ENCODE measurements at places on chromosomes 4 and X.

DNA sequence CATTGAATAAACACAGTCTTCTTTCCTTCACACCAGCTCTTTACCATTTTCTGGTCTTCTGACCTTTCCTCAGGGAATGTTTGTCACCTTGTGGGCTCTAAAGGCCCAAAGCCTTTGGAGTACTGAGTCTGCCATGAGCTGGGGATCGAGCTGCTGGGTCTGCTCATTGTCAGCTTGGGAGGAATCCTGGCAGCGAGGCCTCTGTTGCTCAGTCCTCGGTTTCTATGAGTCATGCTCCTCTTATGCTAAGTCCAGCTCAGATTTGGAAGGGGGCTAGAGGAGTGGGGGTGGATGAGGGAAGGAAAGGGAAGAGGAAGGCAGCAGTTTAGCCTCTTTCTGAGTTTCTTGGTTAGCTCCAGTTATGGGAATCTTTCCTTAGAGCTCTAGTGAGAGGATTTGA, 31.1 kb downstream of the NHSL2 start:
- no peak for DNase-seq

DNA sequence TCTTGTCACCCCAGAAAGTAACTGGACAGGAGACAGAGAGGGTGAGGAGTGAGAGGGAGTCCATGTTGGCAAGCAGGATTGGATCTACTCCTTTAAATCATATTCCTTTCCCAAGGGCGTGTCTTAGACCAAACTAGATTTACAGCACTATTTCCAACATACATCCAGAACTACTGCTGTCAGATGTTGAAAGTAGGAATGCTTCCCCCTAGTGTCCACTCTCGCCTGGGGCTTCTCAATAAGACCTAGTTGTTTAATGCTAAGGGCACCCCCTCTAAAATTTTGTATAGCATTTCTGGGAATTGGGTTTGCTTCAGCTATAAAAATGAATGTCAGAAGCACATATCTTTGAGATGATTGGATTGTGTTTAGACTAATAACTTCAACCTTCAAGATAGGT, 13.3 kb downstream of the OFD1 start:
- peak; percentile 2 for DNase-seq

DNA sequence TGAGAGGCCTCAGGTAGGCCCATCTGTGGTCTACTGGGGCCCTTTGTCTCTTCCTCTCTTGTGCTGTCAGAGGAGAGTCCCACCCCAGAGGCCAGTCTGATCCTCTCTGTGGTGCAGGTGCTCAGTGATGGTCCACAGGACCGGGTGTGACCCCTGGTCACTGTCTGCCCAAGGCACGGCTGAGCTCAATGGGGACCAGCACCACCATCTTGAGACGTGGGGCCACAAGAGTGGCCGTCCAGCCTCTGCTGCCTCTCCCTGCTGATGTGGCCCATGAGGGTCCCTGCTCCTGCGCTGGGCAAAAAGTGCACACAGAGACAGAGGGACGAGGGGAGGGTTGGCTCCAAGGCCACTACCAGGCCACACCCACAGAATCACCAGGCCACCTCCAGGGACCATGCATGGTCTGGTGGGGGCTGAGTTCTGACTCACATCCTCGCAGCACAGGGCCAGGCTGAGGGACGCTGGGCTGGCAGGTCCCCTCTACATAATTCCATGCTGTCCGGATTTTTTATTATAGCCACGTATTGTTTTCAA, 88.3 kb downstream of the FAM53A start:
- DNase-seq, result no peak

DNA sequence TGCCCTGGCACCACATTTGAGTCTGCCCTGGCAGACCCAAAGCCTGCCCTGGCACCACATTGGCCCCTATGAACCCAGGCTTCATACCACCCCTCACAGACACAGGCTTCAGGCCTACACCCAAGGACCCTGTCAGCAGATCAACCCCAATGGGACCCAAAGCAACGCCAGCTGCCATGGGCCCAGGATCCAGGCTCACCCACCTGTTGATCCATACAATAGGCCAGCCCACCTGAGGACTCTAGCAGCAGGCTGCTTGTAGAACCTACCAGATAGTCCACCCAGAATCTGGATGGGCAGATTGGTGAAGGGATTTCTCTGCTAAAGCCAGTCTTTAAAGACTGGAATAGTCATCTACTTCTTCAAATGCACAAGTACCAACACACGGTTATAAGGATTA, 114.4 kb downstream of the LAS1L start:
- DNase-seq, result no peak

DNA sequence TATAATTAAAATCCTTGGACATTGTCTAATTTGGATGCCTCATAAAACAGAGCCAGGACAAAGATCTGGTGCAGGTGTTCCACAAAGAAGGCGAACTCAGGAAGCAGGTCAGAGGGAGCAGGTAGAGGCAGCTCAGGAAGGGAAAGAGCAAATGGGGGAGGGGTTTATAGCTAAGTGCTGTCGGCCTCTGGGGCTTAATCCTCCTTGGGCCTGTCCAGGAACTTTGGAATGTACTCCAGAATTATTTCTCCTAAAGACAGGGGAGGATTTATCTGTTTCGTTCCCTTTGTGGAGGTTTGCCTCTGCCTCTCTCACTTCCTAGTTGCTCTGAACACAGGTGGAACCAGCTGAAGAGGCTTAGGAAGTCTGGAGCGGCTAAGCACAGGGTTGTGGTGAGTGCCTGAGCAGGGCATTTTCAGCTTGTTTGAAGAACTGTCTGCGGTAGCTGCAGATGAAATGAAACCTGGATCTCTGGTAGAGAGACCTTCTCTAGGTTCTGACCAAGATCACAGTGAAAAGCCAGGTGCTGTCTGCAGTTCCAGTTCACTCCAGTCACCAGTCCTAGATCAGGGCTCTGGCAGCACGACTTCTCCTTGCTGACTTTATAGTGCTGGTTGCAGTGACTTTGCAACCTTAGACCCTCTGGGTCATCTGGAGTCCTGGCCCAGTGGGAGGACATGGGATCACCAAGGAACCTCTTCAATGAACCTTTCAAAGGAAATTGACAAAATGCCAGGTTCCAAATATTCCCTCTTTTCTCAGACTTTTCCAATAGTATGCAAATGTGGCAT, 519.2 kb downstream of the PCDH10 start:
- DNase-seq, result no peak

GRCh38 chr4:101977076-101977475, 186.5 kb downstream of the BANK1 start:
- DNase-seq, result no peak

DNA sequence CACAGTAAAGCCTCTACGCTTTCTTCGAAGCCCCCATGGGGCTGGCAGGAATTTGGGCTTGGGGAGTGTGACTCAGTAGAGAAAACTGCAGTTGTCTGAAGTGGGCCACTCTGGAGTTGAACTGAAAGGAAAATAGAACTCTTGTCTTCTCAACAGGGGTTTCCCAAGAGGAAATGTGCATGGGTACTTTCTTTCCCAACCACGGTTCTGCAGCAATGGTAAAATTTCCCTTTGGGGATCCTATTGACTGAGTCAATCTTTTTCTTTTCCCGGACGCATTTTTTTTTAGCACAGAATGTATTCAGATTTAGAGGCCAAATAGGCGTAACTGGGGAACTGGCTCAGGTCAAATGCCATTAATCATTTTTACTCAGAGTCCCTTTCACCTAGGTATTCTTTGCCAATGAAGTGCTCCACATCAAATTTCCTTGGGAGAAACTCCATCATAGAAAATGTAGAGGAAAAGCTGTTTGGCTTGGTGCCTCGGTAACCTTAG, 269.3 kb downstream of the STIM2 start:
- no peak for DNase-seq

- DNase-seq, result no peak
Measured at GRCh38 chr4:137961051-137961438, 281.1 kb downstream of the SLC7A11 start.

DNA sequence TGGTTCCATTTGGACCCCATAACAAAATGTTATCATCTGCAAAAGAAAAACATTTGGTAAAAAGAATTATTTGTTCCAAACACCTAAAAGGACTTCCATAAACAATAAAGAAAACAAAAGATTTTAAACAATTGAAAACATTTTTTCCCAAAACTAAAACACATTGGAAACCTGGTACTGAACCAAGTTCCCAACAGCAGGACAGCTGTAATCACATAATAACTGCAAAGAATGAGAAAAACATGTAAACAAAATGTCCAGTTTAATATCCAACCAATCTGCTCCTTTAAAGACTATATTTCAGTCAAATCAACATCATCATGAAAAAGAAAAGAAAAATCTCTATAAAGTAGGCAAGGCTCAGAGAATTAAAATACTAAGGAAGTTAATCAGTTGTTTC, 36.3 kb downstream of the PRDM5 start:
- no peak for DNase-seq

- no peak for DNase-seq
Measured at GRCh38 chrX:12615061-12615460, 176.2 kb upstream of the PRPS2 start.

- DNase-seq, result no peak
Measured at GRCh38 chr4:176230836-176231235, 35.5 kb upstream of the SPATA4 start.

GRCh38 chr4:123819362-123820035, 422.9 kb downstream of the SPRY1 start:
- no peak for DNase-seq

DNA sequence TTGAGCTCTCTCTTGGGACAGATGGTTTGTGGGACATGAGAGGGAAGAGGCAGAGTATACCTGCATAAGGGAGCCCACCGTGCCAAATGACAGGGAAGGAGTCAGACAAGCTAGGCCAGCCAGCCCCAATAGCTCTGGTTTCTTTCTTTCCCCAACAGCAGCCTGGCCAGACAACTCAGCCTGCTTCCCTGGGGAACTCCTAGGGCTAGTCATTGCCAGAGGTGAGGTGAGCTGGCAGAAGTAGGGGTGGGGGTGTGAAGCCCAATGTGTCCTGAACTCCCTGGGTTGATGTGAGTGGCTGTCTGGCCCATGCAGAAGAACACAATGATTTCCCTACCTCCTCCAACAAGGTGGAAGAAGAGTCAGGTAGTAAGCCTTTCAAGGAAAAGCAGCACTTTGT, 135.5 kb downstream of the AMMECR1 start:
- no peak for DNase-seq

GRCh38 chr4:48388525-48389154, 47.3 kb downstream of the SLAIN2 start:
- DNase-seq, result no peak

DNA sequence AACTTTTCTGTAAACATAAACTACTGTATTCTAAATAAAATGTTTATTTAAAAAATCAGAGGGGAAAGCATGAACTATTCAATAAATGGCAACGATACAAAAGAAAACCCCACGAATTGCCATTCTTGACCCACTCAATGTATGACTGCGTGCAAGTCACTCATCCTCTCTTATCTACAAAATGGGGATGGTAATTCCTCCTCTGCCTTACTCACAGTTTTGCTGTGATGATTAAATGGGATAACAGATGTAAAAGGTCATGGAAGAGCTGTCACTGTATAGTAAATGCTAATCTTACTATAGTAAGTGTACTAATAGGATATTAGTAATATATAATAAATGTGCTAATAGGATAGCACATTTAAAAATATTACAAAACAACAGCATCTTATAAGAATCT, 173.4 kb downstream of the SCFD2 start:
- no peak for DNase-seq

DNA sequence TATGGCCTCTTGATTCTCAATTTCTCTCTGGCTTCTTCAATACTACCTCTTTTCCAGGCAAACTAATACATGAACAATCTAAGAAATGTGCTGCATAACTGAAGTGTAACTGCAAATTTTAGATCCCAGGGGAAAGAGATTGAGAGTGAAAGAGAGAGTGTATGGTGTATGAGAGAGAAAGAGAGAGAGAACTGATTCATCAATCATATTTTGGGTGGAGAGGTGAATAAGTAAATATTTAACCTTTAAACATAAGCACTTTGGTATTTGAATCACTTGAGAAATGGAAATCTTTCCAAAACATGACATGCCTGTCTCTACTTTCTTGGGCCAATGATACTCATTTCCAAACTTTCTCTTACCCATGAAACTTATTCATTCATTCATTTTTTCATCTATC, 147.2 kb upstream of the DIPK2B start:
- no peak for DNase-seq

DNA sequence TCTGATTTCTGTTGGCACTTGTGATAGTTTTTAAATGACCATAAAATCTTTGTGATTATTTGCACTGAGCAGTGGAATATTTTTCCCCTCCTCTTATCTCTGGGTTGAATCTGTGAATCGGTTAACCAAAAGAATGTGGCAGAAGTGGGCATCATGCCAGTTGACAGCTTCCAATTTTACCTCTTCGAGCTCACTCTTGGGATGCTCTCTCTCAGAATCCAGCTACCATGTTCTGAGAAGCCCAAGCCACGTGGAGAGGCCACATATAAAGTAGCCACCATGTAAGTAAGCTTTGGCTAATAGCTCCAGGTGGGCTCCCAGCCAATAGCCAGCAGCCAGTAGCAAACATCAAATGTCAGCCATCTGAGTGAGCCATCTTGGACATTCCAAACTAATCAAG, 12.9 kb upstream of the WDR19 start:
- DNase-seq, result no peak

GRCh38 chrX:129714581-129714980, 24.2 kb upstream of the XPNPEP2 start:
- DNase-seq, result no peak

DNA sequence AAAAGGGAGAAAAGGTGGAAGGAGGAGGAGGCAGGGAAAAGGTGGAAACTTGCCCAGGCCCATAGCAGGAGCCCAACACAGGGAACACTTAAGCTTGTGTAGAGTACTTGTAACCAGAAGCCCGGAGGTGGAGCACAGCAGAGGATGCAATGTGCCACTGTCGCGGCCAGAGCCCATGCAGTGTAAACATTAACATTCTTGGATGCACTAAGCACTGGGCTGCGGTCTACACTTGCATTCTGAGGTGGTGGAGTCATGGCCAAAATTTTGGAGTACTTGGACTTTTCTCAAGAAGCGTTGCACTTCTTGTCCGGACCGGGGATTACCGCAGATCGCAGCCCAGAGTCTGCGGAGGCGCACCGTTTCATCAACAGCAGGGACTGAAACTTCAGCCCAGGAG, 4.5 kb upstream of the RHOXF1 start:
- no peak for DNase-seq

- no peak for DNase-seq
Measured at GRCh38 chr4:145791988-145792387, 112.0 kb downstream of the C4orf51 start.

- DNase-seq, result no peak
Measured at GRCh38 chr4:47837908-47838294, at the start of gene CORIN. Gene CORIN (minus strand): TSS chr4:47838067. CDS start chr4:47837949, 118 bp downstream.

GRCh38 chr4:2356123-2357069, 62.0 kb downstream of the ZFYVE28 start:
- no peak for DNase-seq

DNA sequence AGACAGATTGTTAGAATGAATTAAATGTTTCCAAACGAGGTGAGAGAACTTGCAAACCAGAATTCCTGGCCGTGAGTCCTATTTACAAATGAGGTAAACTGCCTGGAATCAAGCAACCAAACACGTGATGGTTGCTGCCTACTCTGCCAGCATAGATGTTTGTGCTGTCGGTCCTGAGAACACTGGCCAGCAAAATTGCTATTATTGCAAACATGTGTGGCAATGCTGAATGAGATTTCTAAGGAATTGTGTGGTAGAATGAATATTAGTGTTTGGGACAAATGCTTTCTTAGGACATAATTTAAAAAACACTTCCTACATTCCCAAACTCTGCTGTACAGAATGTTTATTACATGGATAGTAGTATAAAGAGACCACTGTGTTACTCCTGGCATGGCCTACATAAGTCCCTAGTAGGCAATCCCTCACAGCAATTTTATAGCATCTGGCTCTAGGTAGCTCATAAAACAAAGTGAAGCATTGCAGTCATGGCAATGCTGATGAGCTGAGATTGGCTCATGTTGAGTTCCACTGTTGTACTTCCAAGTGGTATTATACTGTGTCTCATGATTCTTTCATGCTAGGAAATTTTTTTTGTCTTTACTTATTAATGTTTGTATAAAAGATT, 605.2 kb upstream of the EPHA5 start:
- no peak for DNase-seq

Data from COR-L47 (cell line).